Naive thymus-derived CD8-positive, alpha-beta T cell (primary cell): ENCODE measurements at places on chromosomes 7 and 10.

GRCh38 chr7:96526496-96526895 is 183.2 kb downstream of the SEM1 start:
- no peak for DNase-seq

DNA sequence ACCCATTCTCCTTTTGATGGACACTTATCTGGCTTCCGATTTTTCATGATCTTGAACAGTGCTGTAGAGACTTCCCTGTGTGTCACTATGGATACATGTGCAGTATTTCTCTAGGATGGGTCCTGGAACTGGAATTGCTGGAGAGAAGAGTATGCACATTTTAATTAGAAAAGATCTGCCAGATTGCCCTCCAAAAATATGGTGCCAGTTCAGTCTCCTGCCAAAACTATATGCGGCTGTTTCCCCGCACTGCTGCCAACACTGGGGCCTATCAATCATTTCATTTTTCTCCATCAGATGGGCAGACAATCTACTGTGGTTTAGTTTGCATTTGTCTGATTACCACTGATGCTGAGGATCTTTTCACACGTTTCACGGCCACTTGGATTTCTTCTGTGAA is 105.0 kb downstream of the SH2D4B start:
- DNase-seq, result no peak

- DNase-seq, result no peak
Measured at GRCh38 chr7:120254845-120255244, 18.1 kb upstream of the KCND2 start.

DNA sequence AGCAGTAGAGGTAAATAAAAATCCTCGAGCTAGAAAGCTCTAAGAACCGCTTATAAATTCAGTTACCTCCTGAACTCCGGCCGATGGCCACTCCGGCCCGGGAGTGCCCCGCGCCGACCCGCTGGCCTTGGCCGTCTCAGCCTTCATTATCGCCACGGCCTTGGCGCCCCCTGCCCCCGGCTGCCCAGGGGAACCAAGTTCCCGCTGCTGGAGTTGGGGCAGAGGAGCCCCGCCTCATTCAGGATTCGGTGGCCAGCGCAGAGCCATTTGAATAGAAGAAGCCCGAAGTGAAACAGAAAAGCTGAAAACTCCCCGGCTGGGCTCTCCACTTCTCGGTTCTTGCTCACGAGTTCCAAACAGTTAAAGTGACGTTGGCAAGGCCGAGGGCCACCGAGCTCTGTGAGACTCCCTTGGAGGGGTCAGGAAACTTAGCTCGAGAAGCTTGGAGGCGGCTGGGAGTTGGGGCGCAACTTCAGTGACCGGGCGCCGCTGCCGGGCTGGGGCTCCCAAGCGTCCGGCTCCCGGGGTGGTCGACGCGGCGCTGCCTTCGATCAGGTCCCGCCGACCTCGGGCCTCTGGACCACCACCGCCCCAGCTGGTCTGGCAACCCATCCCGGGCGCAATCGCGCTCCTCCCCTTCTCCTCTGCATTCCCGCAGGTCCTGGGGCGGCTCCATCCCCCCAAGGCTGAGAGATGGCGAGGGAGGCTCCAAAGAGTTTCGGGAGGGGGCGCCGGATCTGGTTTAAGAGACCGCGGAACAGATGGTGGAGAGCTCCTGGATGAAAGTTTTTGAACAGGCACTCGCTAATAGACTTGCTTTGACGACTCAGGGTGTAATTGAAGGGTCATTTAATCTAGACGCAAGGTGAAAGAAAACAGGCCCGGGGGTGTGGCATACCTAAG is 5.8 kb upstream of the FEZF1 start:
- no peak for DNase-seq

GRCh38 chr7:133060004-133060403 is 21.9 kb downstream of the CHCHD3 start:
- DNase-seq, result no peak

- DNase-seq, result no peak
Measured at GRCh38 chr10:132542086-132542775, 4.6 kb downstream of the INPP5A start.

GRCh38 chr10:66265398-66265797 is 660.4 kb upstream of the LRRTM3 start:
- no peak for DNase-seq

DNA sequence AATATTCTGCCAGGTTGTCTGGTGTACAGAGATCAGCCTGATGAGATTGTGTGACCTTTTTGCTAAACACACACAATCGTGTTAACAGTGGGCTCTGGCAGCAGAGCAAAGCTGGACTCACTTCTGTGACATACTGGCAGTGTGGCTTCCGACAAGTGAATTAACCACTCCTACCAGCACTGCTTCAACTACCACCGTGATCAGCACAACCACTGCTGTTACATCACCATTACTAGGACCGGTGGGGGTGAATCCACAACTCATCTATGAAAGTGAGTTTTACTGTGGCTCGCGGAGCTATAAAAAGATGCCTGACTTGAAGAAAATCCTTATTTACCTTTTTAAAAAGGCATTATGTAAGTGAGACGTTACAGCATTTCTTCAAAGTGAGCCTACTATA is 135.6 kb downstream of the WDR37 start:
- DNase-seq, result no peak

DNA sequence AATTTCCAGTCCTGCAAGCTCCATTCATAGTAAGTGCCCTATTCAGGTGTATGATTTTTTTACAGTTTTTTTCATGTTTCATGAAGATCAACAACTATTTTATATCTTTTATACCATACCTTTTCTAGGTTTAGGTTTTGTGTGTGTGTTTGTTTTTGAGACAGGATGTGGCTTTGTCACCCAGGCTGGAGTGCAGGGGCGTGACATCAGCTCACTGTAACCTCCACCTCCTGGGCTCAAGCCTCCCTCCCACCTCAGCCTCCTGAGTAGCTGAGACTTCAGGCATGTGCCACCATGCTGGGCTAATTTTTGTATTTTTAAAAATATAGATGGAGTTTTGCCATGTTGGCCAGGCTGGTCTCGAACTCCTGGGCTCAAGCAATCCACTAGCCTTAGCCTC is 35.0 kb downstream of the ARMH3 start:
- DNase-seq, result no peak

DNA sequence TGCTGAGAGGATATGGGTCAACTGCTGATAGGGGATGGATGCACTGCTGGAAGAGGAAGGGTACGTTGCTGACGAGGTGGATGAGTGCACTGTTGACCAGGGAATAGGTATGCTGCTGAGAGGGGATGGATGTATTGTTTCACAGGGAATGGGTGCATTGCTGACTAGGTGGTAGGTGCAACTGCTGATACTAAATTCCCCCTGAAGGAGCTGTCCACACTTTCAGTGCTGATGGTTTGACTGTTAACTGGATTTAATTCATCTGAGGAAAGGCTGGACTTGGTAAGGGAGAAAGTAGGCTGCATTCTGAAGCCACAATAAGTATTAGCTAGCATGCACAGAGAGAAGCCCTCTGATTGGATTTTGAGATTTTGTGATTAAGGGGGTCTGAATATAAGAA is 1196.8 kb upstream of the PHF14 start:
- DNase-seq, result no peak

DNA sequence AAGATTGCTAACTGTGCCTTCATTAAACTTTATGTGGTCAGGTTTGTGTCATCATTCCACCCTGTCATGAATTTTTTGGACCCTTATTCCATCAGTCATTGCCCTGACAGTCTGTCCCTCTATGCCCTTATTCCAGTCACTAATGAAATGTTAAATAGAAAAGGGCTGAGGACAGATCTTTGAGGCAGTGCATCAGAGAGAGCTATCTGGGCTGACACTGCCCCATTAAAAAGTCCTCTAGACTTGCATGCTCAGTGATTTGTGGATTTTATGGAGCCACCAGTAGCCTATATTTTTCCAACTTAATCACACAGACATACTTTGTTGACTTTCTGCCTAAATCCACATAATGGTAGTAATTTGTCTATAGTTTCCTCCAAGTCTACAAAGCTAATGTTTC is 264.7 kb upstream of the YAE1 start:
- no peak for DNase-seq

GRCh38 chr10:78081292-78081691 is 47.6 kb downstream of the RPS24 start:
- DNase-seq, result no peak

GRCh38 chr10:119466655-119467054 is 75.9 kb downstream of the RGS10 start:
- DNase-seq, result no peak

DNA sequence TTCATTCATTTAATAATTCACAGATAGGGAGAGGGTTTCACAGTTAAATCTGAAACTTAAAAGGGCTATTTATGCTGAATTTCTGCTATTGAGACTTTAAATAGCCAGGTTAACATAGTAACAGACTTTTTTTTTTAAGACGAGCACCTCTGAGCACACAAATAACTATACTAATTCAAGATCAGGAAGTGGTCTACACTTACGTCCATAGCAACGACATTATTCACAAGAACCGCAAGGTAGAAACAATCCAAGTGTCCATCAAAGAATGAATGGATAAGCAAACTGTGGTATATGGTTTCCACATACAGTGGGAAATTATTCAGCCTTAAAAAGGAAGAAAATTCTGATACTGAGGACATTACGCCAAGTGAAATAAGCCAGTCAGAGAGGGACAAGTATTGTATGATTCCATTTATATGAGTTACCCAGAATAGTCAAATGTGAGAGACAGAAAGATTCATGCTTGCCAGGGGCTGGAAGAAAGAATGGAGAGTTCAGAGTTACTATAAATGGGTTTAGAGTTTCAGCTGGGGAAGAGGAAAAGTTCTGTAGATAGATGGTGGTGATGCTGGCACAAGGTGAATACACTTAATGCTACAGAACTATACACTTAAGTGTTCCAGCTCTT is 140.3 kb upstream of the LAMB4 start:
- DNase-seq, result no peak
